ENCODE measurements at places on chromosomes 3 and 15.

- no peak for DNase-seq
These were observed 139.3 kb downstream of the SERPINI1 start for GRCh38 chr3:167874671-167875372.

DNA sequence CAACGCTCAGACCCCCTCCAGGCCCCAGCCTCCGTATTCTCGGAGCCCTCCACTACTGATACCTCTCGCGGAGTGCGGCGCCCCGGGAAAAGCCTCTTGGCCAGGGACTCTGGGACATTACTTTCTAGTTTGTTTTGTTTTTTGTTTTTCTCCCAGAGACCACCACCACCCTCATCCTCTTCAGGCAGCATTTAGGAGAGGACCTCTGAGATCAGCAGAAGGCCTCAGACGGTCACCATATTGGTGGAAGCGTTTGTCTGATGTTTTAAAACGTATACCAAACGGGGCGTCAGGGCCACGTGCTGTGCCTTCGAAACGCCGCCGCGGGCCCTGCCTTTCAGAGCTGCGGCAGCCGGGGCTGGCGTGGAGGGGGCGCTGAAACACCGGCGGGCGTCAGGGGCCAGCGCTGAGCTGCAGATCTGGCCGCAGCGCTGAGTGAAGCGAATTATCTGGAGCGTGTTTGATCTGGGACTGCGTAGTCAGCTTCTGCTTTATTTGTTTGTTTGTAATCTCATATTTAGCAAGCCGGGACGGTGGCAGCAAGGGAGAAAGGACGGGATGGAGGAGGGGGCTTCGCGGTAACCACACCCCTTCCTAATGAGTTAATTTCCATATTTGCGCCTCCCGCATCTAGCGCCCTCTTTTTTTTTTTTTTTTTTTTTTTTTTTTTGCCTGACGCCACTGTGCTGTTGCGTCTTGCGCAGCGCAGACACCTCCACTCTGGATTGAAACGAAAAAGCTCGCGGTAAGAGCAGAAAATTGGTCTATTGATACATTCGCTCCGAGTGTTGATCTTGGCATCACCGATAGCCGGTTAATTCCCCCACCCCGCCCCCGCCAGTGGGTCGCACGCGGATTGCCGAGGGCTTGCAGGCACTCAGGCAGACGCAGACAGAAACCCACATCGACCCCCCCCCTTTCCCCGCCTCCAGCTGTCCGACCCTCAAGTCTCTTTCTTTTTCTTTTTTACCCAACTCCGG lies 14.9 kb downstream of the SOX2 start:
- DNase-seq, result no peak

- no peak for DNase-seq
These were observed 12.3 kb downstream of the HCLS1 start for GRCh38 chr3:121648219-121648958.

- no peak for DNase-seq
These were observed 146.3 kb downstream of the GMNC start for GRCh38 chr3:190716211-190716610.

DNA sequence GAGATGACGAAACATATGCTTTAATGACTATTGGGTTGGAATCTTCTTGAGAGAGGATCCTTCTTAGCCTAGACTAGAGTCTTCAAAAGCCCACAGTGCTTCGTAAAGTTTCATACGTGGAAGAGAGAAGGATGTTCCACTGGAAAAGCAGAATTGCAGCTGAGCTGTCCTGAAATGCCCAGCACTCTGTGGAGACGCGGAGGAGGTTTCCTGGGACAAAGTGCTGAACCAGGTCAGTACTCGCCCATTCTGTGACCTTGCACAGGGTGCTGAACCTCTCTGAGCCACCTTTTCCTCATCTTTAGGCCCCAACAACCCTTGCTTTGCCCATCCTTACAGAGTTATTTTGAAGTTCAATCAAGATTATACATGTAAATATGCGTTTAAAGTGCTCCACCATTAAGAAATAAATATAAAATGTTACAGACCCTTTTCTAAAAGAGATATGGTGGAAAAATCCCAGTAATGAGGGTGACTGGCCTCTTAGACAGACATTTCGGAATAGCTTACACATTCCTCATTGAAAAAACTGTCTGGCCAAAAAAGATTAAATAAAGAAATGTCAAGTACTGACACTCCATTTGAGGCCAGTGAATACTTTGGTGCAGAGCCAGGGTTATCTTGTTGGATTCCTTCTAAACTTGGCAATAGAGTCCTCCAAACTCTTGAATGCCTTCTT lies 4.2 kb upstream of the MAGEF1 start:
- DNase-seq, result peak; percentile 76

Data from GM03348 (cell line).